Mesothelial cell of epicardium (in vitro differentiated cells): ENCODE measurements at places on chromosomes 12 and 14.
A peak's percentile ranks its signal among the peaks of the same experiment; 100 is the strongest.

DNA sequence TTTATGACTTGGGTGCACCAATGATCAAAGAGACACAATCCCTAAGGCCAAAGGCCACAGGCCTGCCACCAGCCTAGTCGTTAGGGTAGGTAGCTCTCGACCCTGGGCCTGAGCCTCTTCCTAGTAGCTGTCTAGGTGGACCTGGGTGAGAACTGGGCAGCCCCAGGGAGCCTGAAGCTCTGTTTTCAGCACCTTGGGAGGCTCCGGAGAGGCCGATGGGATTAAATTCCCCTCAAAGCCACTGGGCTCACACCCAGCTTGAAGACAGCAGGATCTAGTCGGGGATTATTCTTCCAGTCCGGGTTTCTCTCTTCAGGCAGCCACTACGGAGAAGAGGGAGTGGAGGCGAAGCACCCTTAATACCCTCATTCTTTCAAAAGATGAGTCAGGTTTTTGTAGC is 79.8 kb downstream of the TMEM260 start:
- DNase-seq: no peak

DNA sequence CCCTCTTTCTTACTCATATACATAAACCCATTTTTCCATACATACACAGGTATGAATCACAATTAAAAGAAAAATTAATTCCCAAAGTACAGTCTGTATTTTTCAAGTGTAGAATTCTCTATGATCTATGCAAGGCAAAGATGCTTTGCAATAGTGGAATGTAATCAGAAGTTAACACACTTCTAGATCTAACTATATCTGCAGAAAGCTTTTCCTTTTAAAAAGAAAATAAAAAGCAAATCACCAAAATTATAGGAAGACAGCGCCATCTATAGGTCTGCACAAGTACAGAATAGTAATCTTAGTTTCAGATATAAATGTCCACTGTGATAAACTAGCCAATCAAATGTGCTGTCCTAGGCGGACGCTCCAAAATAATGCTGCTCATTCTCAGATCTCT is 22.0 kb downstream of the SLC25A21 start:
- DNase-seq: no peak

- DNase-seq: no peak
Measured at GRCh38 chr14:101508196-101508947, 52.9 kb upstream of the DIO3 start.

GRCh38 chr12:9084417-9084816 is 31.3 kb downstream of the A2M start:
- no peak for DNase-seq

DNA sequence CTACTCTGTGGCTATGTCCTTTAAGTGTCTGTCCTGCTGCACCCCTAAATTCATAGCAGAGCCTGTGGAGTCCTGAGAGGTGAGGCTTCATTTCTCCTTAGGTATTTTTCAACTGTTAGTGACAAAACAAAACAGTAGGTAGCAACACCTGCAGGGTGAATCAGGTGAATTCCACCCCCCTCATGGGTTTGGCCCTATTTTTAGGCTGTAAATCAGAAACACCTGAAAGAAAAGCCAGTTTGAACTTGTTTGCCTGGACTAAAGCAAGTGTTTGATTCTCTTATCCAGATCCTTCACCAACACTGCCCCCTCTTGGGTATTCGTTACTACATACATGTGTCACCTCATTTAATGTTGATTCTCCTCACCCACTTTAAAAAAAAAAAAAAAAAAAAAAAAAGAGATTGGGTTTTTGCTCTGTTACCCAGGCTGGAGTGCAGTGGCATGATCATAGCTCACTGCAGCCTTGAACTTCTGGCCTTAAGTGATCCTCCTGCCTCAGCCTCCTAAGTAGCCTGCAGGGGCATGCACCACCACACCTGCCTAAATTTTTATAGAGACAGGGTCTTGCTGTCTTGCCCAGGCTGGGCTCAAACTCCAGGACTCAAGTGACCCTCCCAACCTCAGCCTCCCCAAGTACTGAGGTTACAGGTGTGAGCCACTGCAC is 10.3 kb downstream of the TBPL2 start:
- no peak for DNase-seq

- DNase-seq: no peak
Measured at GRCh38 chr14:23047034-23047634, 5.1 kb downstream of the PSMB11 start.

DNA sequence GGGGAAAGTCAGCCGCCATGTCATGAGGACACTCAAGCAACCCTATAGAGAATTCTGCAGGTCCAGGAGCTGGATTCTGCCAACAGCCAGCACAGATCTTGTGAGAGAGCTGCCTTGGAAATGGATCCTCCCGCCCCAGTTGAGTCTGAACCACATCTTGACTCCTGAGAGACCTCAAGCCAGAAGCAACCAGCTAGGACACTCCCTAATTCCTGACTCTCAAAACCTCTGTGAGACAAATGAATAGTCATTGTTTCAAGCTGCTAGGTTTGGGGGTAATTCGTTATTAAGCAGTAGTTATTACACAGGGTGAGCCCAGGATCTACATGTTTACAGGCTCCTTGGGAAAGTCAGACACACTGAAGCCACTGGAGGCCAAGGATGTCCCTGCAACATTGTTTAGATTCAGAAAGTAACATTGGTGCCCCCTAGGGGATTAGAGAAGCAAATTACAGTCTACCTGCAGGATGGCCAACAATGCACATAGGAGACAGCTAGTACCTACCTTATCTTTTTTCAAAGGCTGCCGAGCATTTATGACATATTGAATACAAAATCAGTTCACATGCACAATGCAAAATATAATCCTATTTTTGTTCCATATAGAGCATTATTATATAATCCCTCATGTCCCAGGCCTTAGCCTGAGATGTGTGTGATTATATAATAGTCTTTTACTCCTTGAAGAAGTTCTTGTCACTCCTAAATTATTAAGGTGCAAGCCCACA is 57.9 kb upstream of the FICD start:
- DNase-seq: no peak

GRCh38 chr12:124295431-124296058 is 652 bp downstream of the RFLNA start:
- DNase-seq: no peak

GRCh38 chr14:99720941-99721791 is 37.1 kb downstream of the CYP46A1 start:
- peak; percentile 21 for DNase-seq

DNA sequence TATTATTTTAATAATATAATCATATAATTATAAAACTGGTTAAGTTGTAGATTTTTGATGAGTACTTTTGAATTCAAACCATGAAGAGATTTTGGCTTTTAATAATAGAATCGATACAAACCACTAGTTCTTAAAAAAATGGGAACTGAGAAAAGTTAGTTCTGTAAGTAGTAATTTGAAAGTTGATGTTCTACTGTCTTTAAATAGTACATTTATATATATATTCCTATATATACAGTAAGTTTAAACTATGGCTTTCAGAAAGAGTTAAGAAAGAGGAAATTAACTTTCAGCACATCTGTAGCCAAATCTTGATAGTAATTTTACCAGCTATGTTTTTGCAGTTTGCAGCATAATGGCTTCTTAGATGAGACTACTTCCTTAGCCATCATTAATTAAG is 7.8 kb downstream of the LRRK2 start:
- no peak for DNase-seq

DNA sequence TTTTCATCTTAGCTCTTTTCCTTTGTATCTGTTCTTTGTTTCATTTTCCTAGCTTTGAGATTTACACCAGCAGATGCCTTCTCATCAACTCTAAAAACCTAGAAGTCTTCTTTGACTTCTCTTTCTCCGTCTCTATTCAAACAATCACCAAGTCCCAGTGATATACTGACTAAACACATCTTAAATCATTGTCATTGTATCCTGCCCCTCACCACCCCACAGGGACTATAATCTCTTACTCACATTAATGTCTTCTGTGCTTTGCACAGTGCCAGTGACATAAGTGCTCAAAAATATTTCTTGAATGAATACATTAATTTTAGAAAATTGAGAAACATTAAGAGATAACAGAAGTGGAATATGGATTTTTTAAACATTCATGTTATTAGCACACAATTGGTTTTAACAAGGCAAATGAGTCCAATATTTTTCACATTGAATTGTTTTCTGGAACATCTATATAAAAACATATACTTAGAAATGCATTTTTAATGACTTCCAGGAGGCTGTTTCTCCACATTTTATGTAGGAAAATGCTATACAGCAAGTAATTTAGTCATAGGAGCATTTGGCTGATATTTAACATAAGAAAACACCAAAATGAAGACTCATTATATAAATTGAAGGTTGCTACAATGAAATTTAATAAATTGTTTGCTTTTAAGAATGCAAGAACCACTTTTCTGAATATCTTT is 472.8 kb upstream of the PRICKLE1 start:
- DNase-seq: no peak

- DNase-seq: no peak
Measured at GRCh38 chr12:95184121-95184520, 33.1 kb downstream of the FGD6 start.

- DNase-seq: no peak
Measured at GRCh38 chr12:15206338-15206737, 14.9 kb downstream of the RERG start.

GRCh38 chr12:62817556-62818271 is 117.2 kb downstream of the PPM1H start:
- DNase-seq: no peak

- no peak for DNase-seq
Measured at GRCh38 chr14:80634106-80634758, 307.3 kb downstream of the CEP128 start.

DNA sequence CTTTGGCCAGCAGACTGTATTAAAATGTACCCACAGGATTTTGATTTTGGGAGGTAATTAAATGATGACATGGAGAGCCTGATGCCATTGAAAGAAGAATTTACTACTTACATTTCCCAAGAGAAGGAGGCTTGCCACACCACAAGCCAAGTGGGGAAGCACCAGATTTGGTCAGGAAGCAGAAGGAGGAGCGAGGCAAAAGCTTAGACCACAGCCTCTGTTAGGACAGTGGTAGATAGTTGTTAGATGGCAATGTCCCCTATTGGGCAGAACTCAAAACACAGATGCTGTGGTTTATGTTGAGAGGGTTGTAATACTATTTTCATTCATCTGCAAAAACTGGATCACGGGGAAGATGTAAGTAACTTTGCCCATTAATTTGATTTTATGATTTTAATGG is 709.4 kb downstream of the VRK1 start:
- no peak for DNase-seq
